ENCODE measurements at places on chromosomes 7 and 10.
A peak's percentile ranks its signal among the peaks of the same experiment; 100 is the strongest.

DNA sequence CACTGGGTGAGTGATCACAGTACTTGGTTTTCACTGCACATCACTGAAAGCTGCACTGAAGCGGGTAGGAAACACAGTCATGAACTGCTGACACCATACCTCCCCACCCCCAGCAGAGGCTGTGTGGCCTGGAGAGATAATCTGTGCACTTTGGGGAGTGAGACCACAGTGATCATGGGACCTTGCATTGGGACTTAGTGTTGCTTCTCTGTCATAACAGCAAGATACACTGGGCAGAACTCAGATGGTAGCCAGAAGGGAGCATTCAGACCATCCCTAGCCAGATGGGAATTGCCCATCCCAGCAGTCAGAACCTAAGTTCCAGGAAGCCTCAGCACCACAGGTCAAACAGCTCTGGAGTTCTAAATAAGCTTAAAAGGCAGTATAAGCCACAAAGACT lies 346.4 kb upstream of the TMEM229A start:
- DNase-seq, result no peak

DNA sequence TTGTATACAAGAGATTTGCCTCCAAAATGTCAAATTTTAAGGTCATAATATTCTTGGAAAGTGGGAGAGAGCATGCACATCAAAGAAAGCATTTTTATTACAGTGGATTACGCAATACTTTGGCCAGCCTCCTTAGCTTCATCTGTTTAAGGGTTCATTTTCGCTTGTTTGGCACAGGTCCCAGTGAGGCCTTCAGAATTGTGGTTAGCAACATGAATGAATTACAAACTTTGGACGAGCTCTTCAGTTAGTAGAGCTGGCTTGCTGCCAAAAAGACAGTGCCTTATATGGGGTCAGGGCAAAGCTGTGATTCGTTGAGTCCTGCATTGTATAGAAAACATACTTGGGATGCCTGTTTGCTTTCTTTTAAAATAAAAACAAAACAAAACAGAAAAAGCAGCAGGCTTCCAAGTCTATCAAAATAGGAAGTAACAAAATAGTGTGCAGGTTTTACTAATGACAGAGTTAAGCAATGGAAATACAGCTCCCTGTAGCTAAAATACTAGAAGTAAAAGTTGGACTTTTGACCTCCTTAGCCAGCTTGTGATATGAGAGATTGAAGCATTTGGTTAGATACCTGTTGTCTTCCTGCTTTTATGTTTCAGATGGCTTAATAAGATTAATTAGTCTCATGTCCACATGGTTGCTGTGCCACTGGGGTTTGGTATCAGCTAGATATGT lies 190.8 kb downstream of the MLLT10 start:
- peak; percentile 99 for DNase-seq

DNA sequence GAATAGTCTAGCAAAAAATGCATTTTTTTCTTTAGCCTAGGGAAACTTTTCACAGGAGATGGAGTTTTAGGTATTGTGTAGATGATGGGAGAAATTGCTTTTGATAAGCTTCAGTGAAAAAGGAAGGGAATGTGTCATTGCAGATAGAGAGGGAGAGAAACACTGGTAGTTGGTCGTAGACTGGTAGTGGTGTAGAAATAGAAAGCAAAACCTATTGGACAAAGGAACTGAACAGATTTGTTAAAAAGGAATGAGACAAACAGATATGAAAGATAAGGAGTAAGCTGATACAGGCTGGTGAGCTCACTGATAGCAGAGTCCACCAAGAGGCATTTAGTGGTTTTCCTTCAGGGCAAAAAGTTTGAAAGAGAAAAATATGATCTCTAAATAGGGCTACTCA lies 94.3 kb downstream of the ZEB1 start:
- DNase-seq, result no peak

GRCh38 chr10:62037166-62037831 lies 135.8 kb downstream of the ARID5B start:
- DNase-seq, result no peak

- DNase-seq, result peak; percentile 36
Observed at GRCh38 chr10:122853665-122854313, 8.1 kb upstream of the CUZD1 start.

GRCh38 chr10:132504501-132505272 lies 32.9 kb upstream of the INPP5A start:
- no peak for DNase-seq

- DNase-seq, result no peak
Observed at GRCh38 chr7:1872191-1873069, 202.4 kb downstream of the ELFN1 start.

All from AG04449 (cell line).